Upper lobe of left lung (tissue), 6 donors: ENCODE measurements at places on chromosomes 7 and 10. TPM values are rescaled to one million over a fixed set of nuclear protein-coding genes. Genes with fewer than 3 reads are reported as not detected.
A peak's percentile ranks its signal among the peaks of the same experiment; 100 is the strongest.

Gene UBN2
- 27.0 TPM for total RNA-seq

Gene KIAA1217
- 22.2 TPM for total RNA-seq

Gene ENO4
- total RNA-seq: 1.1 TPM

Gene SLC26A5
- total RNA-seq: 0.88 TPM

Gene STN1
- total RNA-seq: 40.7 TPM

Gene IL2RA
- not detected for total RNA-seq

Gene SEMA3D
- total RNA-seq: 3.5 TPM

Gene SLC16A9
- total RNA-seq: 1.1 TPM

- peaks cover 9% of the 10 kb centered on the region for H3K4me1 ChIP-seq
- no peaks in the 10 kb centered on the region for H3K27me3 ChIP-seq
- no peaks in the 10 kb centered on the region for H3K36me3 ChIP-seq
- DNase-seq: peak; percentile 46
- H3K27ac ChIP-seq: peak overlapping the region; percentile 42
Measured at GRCh38 chr10:89217057-89217990, 10.2 kb upstream of the CH25H start.

DNA sequence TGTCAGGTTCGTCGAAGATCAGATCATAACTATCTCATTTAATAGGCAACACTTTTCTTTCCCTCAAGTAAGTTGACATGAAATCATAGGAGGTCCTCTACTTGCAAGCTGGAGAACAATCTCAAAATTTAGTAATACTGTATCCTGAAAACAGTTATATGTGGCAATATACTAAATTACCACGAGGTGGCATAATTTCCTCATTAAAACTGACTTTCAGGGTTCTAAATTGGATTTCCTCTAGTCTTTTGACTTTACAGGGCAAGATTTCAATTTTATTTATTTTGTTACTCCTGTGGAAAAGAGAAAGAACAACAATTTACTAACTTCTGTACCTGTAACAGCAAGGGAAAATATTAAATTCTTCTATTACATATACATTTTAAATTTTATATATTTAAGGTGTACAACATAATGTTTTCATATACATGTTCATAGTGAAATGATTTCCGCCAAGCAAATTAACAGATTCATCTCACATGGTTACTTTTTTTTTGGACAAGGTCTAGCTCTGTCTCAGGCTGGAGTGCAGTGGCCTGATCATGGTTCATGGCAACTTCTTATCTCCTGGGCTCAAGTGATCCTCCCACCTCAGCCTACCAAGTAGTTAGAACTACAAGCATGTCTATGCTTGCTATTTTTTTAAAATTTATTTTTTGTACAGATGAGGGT lies 53.4 kb upstream of the CYP2C18 start:
- H3K4me3 ChIP-seq: no peak overlapping the region
- no peak for DNase-seq
- H3K4me1 ChIP-seq: no peaks in the 10 kb centered on the region
- H3K27ac ChIP-seq: no peak overlapping the region
- no peaks in the 10 kb centered on the region for H3K36me3 ChIP-seq

DNA sequence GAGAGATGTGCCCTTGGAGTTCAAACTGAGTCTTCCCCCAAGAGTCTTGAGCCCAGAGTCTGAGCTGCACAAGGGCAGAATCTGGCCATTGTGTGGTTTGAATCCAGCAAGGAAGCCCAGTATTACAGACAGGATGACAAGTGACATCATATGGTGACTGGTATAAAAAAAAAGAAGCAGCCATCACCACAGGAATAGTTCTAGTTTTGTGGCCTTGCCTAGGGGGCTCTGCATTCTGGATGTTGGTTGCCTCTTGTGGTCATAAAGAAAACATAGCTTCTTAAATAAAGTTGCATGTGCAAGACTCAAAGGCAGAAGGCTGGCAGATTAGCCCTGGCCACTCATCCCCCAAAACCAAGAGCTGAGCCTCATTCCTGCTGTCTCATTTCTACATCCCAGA lies 16.8 kb upstream of the LRRC72 start:
- no peak overlapping the region for H3K4me3 ChIP-seq
- H3K27ac ChIP-seq: no peak overlapping the region
- H3K27me3 ChIP-seq: no peaks in the 10 kb centered on the region
- DNase-seq: no peak

GRCh38 chr7:128349466-128349825 lies 5.7 kb upstream of the RBM28 start:
- no peak for DNase-seq
- no peaks in the 10 kb centered on the region for H3K36me3 ChIP-seq
- H3K27me3 ChIP-seq: no peaks in the 10 kb centered on the region
- H3K27ac ChIP-seq: no peak overlapping the region
- H3K4me3 ChIP-seq: no peak overlapping the region
- H3K4me1 ChIP-seq: peaks cover 13% of the 10 kb centered on the region

DNA sequence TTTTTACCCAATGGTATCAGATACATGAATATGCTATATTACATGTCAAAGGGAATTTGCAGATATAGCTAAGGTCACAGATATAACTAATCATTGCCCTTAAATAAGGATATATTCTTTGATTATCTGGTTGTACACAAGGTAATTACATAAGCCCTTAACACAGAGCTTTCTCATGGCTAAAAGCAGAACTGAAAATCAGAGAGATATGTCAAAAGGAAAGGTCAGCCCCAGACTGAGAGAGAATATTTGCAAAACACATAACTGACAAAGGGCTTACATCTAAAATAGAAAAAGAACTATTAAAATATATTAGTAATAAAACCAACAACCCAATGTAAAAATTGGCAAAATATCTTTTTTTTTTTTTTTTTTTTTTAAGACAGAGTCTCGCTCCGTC lies 1029.5 kb upstream of the LRRN3 start:
- H3K4me1 ChIP-seq: no peaks in the 10 kb centered on the region
- no peaks in the 10 kb centered on the region for H3K27me3 ChIP-seq
- H3K4me3 ChIP-seq: no peak overlapping the region

DNA sequence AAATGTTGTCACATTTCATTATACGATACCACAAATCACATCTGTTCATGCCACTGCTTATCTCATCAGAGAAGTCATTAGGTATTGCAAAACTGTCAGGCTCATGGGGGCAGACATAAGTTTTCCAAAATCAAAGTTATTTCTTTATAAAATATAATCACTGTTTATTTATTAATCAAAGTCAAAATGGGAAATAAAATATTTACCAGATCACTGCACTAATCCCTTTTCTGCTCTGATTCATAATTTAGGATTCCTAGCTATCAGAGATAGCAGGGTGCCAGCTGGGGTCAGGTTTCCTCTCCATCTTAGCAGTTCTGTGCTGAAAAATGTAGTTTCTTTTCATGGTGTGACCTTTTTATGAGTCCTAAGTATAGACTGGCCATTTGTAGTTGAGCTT lies 117.7 kb upstream of the LANCL2 start:
- H3K36me3 ChIP-seq: no peaks in the 10 kb centered on the region
- no peak overlapping the region for H3K4me3 ChIP-seq
- H3K27ac ChIP-seq: no peak overlapping the region

DNA sequence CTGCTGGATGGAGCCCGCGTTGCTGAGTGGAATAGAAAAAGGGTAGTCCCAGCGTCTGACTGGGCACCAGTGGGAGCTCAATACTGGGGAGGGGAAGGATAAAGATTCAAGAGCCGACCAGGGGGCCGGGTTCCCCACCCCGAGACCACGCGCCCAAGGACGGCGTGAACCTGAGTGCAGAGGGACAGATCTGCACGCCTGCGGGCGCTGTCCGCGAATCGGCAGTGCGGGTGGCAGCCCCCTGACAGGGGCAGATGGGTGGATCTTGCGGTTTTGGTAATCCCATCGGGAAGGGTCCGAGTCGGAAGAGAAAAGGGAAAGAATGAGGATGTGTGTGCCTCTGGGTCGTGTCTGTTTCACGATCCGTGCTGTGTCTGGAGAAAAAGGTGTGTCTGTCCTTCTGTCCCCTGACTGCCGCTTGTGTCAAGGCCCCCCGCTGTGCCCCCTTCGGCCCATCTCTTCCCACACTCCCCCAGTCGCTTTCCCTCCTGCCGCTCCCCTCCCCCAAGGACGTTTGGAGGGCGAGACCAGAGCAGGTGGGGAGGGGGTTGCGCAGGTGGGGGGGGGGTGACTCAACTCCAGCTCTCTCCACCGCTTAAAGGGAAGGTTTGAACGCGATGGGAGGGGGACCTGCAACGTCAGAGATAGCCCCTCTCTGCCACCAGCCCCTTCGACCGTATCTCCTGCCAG lies 734 bp upstream of the VGF start:
- no peak for DNase-seq
- H3K36me3 ChIP-seq: peaks cover 4% of the 10 kb centered on the region
- no peak overlapping the region for H3K27ac ChIP-seq

- no peak for DNase-seq
- H3K4me3 ChIP-seq: no peak overlapping the region
- H3K27me3 ChIP-seq: no peaks in the 10 kb centered on the region
- peaks cover 18% of the 10 kb centered on the region for H3K36me3 ChIP-seq
Measured at GRCh38 chr7:140031364-140031763, 31.4 kb downstream of the PARP12 start.

GRCh38 chr10:24603333-24603732 lies 120.4 kb downstream of the ARHGAP21 start:
- H3K4me3 ChIP-seq: no peak overlapping the region
- H3K36me3 ChIP-seq: peaks cover 13% of the 10 kb centered on the region
- no peaks in the 10 kb centered on the region for H3K4me1 ChIP-seq
- no peaks in the 10 kb centered on the region for H3K27me3 ChIP-seq
- no peak for DNase-seq

- no peaks in the 10 kb centered on the region for H3K36me3 ChIP-seq
- H3K4me3 ChIP-seq: no peak overlapping the region
- H3K27me3 ChIP-seq: peaks cover 86% of the 10 kb centered on the region
- peaks cover 36% of the 10 kb centered on the region for H3K4me1 ChIP-seq
- no peak for DNase-seq
Measured at GRCh38 chr10:129960481-129961156, 3.5 kb downstream of the EBF3 start.

- no peak overlapping the region for H3K27ac ChIP-seq
- DNase-seq: no peak
- H3K27me3 ChIP-seq: peaks cover 10% of the 10 kb centered on the region
- H3K4me1 ChIP-seq: no peaks in the 10 kb centered on the region
Measured at GRCh38 chr7:101185258-101185839, 5.3 kb upstream of the NAT16 start.
